ENCODE measurements at places on chromosomes 5 and 9.

- peak; percentile 62 for DNase-seq
Measured at GRCh38 chr9:128902351-128903078, 18.3 kb upstream of the PHYHD1 start.

- DNase-seq, result peak; percentile 88
Measured at GRCh38 chr9:21591221-21592062, 109.3 kb upstream of the IFNE start.

- no peak for DNase-seq
Measured at GRCh38 chr5:6354848-6355247, 23.5 kb downstream of the MED10 start.

DNA sequence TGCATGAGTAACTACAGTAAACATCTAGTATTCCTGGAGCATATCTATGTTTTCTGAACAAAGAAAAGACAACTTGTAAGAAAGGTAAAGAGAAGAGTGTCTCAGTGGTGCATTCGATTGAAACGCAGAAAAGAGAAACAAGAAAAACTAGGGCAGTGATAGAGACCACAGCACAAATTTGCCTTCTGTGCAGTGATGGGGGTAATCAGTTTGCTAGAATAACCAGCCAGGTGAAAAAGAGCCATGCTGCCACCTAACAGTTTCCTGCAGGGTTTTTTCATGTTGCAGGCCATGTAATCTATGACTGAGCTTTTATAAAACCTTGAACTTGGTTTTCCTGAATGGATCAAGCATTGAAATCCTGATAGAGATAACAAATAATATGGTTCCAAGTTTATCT, 198.4 kb upstream of the MEF2C start:
- DNase-seq, result no peak

DNA sequence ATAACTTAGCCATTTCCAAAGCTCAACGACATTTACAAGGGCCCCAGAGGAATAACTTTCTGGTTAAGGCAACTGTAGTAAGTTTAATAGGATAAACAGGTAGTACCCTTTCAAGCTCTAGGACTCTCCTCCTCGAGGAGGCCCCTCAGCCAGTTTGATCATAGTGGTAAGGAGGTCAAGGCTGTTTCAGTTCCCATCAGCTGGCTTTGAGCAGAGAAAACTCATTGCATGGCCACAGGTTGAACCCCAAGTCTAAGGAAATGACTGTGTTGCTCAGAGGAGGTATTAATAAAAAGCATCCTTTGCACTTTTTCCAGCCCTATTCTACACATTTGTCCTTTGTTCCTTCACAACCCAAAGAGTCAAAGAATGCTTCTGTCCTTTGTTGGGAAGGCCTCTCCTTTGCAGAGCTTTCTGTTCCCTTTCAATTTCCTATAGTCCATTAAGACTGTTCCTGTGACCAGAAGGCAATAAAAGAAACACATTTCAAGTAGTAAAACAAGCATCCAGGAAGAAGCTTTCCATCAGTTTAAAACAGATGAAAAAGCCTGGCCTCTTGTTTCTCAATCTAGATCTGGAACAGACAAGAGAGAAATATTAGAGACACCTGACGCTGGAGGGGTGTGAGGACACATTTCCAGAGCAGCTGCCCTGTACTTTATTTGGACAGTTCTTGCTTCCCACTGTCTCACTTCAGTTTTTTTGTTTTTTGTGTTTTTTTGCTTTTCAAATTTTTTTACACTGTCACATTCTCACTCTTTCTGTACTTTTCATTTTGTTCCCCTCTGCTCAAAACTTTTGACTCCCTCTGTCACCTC, 54.1 kb downstream of the PRRC1 start:
- no peak for DNase-seq
